Upper lobe of left lung (tissue), 6 donors: ENCODE measurements at places on chromosomes 5 and 9. TPM values are rescaled to one million over a fixed set of nuclear protein-coding genes. Genes with fewer than 3 reads are reported as not detected.

DNA sequence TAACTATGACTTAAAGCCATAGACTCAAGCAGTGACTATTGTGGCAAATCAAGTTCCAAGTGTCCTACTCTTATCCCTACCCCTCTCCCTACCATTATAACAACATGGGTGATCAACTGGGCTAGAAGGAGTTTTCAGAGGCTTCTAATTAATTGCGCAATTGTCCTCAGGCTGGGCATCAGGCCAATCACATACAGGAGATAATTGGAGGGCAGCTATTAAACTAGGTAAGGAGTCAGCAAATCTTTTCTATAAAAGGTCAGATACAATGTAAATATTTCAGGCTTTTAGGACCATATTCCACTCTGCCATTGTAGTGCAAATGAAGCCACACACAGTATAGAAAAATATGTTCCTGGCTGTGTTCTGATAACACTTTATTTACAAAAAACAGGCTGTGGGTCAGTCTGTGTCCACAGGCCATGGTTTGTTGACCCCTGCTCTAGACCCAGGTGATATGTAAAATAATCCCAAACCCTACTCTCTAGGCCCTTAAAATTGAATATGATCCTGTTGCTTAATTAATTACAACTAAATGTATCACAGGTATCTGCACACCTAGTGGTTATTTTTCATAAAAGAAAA lies 141.4 kb upstream of the PIK3R1 start:
- no peaks in the 10 kb centered on the region for H3K36me3 ChIP-seq
- no peak for DNase-seq
- no peaks in the 10 kb centered on the region for H3K27me3 ChIP-seq
- no peak overlapping the region for H3K4me3 ChIP-seq
- H3K4me1 ChIP-seq: peaks cover 5% of the 10 kb centered on the region
- no peak overlapping the region for H3K27ac ChIP-seq

GRCh38 chr9:77547106-77547730 lies 100.9 kb downstream of the GNA14 start:
- H3K4me3 ChIP-seq: no peak overlapping the region
- H3K36me3 ChIP-seq: no peaks in the 10 kb centered on the region
- H3K27ac ChIP-seq: no peak overlapping the region

- H3K36me3 ChIP-seq: no peaks in the 10 kb centered on the region
- DNase-seq: no peak
- no peak overlapping the region for H3K4me3 ChIP-seq
Measured at GRCh38 chr5:31894141-31894540, 255.2 kb downstream of the PDZD2 start.

DNA sequence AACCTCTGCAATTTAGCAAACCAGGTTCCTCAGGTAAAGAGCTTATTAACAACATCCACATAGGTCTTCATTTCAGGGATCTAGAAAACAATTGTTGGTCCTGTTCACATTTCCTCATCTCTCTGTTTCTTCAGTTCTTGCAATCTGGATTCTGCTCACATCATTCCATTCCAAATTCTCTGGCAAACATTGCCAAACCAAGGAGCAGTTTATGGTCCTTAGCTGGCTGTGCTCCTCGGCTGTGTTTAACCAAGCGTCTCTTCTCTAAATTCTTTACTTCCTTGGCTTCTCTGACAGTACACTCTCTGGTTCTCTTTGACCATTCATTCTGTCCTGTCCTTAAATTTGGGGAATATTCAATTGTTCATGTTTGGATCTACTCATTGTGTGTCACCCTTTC lies 65.8 kb upstream of the RANBP3L start:
- H3K27ac ChIP-seq: no peak overlapping the region
- H3K4me1 ChIP-seq: peaks cover 7% of the 10 kb centered on the region

Gene SPINK7
- total RNA-seq: not detected

Gene ANXA1
- 233 TPM for total RNA-seq

Gene SLC6A3
- not detected for total RNA-seq
